ENCODE measurements at places on chromosomes 4 and X.

DNA sequence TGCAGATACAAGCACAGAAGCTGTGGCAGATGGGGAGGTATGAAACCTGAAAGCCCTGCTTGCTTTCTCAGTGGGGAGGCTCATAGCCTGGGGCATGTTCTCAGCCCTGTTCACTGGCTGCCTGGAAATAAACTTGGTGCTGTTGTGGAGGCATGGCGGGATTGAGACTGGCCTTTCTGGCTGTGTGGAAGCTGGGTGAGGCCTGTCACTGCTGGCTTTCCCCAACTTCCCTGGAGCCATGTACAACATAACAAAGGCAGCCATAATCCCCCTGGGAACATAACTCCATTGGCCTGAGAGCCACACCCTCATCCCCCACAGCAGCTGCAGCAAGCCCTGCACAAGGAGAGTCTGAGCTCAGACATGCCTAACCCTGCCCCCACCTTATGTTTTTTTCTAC lies 237.7 kb upstream of the TLL1 start:
- no peak for DNase-seq

- DNase-seq, result no peak
Observed at GRCh38 chrX:3621414-3621813, 92.0 kb downstream of the PRKX start.

DNA sequence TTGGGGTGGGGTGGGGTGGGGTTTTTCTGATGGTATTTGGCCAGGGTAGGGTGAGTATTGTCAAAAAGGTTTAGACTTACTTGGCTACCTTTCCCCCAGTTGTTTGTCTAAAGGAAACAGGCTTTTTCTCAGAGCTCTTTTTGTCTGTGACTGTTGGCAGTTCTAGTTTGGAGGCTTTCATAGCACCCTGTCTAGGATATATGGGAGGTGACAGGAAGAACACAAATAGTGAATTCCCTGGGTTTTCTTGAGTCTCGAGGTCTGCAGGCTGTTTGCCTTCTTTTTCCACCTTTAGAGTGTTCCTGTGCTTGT lies 13.5 kb downstream of the RPS6KA3 start:
- no peak for DNase-seq

DNA sequence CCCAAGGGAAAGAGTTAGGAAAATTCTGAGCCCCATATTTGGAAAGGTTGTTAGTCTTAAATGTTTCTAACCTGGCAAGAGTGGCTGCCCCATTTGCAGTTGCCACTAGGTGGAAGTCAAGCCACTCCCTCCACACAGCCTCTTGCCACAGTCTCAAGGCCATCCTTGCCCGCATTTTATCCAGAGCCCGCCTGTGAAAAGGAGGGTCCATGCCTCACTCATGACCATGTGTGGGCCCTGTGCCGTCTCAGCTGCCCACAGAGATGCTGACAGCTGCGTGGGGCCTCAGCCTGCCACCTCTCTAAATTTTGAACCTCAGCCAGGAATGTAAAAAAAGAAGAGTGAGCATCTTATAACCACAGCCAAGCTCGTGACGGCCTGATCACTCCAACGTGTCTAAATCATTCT lies 201.5 kb upstream of the FAM241A start:
- DNase-seq, result no peak

- DNase-seq, result peak; percentile 74
Observed at GRCh38 chrX:7925867-7926472, 1.2 kb downstream of the PNPLA4 start.

GRCh38 chr4:42965326-42965725 lies 72.8 kb downstream of the GRXCR1 start:
- no peak for DNase-seq

- peak; percentile 61 for DNase-seq
Observed at GRCh38 chr4:153318696-153319320, 25.7 kb upstream of the MND1 start.

DNA sequence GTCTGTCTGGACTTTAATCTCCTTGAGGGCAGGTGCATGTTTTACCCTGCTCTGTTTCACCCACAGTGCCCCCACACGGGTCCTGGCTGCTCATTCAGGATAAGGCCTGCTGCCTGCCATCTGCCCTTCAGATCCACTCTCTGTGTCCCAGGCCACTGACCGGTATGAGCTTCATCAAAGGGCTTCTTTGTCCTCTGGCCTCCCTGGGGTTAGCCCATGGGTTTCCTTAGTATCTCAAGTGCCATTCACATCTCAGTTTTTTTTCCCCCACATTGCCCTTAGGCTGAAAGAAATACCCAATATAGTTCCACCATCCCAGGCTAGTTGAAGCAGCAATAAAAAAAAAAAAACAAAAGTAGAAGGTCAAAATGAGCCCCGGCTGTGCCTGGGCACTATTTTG lies 9.3 kb downstream of the CD99L2 start:
- DNase-seq, result no peak

DNA sequence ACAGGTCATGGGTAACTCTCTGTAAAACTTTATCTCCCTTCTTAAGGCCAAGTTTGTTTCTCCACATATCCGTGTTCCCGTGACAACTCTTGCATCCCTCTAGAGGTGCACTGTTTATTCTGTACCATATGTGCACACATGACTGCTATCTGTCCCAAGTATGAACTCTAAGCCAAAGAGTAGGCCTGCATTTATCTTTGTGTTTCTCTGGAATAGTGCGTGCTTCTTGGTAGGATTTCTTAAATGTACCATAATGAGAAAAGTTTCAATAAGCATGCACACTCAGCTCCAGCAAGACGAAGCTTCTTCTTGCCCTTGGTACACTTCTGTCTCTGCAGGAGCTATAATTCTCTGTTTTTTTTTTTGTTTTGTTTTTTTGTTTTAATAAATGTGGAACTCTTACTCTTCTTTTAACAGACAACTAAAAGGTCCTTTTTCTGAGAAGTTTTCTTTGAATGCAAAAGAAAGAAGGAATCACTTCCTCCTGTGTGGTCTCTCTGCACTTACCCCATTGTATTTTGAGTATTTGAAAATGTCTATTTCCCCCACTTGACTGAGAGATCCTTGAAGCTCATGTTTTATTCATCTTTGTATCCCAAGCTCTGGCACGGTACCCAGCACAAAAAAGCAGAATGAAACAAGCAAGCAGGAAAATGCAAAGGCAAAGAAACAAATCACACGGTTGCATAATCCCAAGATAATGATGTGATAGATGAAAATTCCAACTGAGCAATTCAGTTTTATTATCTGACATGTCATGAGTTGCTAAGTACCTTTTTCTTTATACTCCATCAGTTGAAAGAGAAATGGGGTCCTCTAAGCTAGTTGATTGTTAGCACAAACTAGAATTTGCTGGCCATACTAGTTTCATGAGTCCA lies 521.9 kb upstream of the BOD1L1 start:
- no peak for DNase-seq

GRCh38 chrX:138711399-138712347 lies at the start of gene FGF13:
FGF13 (minus strand) TSS chrX:138711717; CDS start chrX:138711003, 714 bp downstream.
- no peak for DNase-seq

- DNase-seq, result no peak
Observed at GRCh38 chr4:65668201-65669089, 1.8 kb downstream of the EPHA5 start.

DNA sequence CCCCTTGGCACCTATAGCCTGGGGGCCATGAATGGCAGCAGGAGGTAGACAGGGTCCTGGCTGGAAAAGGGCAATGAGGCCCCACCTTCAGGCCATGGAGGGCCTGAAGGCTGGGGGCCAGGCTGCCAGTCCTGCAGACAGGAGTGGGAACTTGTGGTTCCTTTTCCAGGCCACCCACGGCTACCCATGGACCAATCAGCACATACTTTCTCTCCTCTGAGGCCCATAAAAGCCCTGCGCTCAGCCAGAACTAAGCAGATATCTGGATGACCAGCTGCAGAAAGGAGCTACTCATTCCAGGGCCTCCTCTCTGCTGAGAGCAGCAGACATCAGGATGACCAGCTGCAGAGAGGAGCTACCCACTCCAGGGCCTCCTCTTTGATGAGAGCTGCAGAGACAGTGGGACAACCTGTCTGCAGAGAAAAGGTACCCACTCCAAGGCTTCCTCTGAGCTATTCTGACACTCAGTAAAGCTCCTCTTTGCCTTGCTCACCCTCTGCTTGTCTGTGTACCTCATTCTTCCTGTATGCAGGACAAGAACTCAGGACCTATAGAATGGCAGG lies 67.2 kb downstream of the NAA11 start:
- no peak for DNase-seq

GRCh38 chr4:128220286-128221235 lies 67.1 kb downstream of the PGRMC2 start:
- DNase-seq, result peak; percentile 3

DNA sequence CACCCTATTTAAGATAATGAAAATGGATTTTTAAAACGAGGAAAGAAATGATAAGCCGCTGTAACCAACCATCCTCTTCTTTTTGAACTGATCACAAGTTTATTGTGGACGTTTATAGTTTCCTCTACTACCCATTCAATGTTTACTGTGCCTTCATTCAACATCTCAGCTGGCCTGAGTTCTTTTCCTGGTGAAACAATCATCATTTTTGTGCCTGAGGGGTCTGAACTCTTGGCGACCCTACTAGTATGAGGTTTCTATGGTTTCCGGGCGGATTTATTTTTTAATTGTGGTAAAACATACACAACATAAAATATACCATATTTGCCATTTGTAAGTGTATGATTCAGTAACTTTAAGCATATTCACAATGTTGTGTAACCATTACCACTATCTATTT lies 100.7 kb downstream of the SPRY1 start:
- DNase-seq, result no peak

- DNase-seq, result no peak
Observed at GRCh38 chr4:11343536-11343935, 85.2 kb downstream of the HS3ST1 start.

- DNase-seq, result no peak
Observed at GRCh38 chr4:110982486-110982885, 359.6 kb upstream of the PITX2 start.

DNA sequence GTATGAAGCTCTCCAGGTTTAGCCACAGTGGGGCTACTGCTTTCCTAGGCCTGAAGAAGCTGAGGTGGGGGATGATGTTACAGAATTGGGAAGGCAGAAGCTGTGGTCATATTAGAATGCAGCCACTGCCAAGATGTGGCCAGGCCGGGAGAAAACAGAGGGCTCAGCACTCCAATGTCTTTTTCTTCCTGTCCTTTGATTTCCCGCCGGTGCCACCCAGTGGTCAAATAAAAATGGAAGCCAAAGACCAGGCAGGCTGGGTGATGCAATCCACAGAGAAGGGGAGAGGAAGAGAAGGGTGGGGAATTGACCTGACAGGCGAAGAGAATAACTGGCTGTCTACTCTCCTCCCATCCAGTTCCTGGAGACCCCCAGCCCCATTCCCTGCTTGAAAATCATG lies 94.9 kb upstream of the SHISA3 start:
- DNase-seq, result no peak

DNA sequence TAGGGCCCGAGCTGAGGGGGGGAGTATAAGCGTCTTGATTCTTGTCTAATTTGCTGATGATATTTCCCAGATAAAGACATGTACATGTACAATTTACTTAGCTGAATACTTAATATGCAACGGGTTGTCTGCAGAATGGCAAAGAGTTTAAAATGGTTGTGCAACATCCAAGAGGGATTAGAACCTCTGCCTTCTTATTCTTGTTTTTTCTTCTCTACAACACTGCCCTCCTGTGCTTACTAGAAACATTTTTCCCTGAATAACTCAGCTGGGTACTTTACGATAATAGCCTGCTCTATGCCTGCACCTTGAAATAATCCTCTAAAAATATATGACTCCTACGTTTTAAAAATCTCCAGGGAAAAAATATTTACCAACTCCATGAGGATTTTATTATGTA lies 41.8 kb downstream of the INTS12 start:
- no peak for DNase-seq

DNA sequence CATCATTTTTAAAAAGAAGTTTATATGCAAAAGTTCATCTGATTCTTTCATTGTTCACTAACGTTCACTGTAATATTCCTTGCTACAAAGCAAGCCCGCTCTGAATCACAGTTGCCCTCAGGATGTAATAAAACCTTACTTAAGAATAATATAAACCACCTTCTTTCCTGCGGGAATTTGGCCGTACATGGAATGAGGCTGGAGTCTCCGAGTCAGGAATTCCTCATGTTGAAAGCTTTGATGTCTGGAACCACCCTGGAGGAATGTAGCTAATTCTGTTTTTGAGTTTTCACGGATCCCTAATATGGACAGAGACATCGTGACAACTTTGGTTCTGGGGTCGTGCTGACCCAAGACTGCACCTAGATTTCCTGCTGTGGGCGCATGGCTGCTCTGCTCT lies 58.5 kb downstream of the CRLF2 start:
- no peak for DNase-seq

DNA sequence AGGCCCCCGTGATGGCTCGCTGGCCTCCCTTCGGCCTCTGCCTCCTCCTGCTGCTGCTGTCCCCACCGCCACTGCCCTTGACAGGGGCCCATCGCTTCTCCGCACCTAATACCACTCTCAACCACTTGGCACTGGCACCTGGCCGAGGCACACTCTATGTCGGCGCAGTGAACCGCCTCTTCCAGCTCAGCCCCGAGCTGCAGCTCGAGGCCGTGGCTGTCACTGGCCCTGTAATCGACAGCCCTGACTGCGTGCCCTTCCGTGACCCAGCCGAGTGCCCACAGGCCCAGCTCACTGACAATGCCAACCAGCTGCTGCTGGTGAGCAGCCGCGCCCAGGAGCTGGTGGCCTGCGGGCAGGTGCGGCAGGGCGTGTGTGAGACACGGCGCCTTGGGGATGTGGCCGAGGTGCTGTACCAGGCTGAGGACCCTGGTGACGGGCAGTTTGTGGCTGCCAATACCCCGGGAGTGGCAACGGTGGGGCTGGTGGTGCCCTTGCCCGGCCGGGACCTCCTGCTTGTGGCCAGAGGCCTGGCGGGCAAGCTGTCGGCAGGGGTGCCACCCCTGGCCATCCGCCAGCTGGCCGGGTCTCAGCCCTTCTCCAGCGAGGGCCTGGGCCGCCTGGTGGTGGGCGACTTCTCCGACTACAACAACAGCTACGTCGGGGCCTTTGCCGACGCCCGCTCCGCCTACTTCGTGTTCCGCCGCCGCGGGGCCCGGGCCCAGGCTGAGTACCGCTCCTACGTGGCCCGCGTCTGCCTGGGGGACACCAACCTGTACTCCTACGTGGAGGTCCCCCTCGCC lies 3.0 kb downstream of the PLXNB3 start:
- DNase-seq, result no peak

DNA sequence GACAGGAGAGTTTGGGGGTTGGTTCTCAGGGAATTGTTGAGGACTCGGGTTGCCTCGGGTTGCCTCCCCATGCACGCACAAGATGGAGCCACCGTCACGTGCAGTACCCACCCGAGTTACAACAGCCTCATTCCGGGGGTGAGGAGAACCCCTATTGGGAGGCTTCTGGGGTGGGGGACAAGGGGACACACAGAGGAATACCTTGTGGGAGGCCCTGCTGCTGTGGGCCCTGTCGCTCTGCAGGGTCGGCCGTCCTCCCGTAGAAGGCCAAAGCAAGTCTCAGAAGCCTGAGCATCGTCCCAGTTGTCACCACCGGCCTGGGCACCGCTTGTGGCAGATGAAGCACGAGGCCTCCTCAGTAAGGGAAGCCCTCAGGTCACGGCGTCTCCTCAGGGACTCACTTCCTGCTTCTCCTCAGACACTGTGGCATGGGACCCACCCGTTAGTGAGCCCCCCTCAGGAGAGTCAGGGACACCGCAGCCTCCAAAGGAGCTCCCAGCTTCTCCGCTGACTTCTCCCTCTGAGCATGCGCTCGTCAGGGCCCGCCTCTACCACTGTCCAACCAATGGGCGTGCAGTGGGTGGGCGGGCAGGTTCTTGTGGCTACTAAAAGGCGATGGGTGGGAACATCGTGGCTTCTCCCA lies at the start of gene CT55:
CT55 (minus strand) TSS at position 522 of the 643 bp plus-strand sequence; CDS start at position 295, 227 bp downstream.
- DNase-seq, result no peak
